DMS53 (cell line): ENCODE measurements at places on chromosomes 5 and 9.

GRCh38 chr5:175021321-175021720, 296.9 kb downstream of the MSX2 start:
- DNase-seq = no peak

DNA sequence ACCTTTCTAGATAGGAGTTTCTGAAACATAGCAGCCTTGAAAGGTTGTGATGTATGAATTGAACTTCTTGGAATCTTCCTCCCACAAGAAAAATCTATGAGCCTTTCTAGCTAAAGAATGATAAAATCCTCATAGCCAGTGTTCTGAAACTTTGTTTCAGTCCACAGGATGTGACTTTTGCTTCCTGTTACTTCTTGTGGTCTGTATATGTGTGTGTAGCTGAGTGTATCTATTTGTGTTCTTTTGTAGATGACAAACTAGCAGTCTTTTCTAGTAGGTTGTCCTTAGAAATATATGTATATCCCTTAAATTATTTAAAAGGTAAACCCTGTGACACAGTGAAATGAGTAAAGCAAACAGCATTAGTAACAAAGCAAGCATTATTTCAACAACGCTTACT, 188.8 kb downstream of the MRPS30 start:
- no peak for DNase-seq

- no peak for DNase-seq
Measured at GRCh38 chr5:96649681-96650540, 12.3 kb upstream of the CAST start.

DNA sequence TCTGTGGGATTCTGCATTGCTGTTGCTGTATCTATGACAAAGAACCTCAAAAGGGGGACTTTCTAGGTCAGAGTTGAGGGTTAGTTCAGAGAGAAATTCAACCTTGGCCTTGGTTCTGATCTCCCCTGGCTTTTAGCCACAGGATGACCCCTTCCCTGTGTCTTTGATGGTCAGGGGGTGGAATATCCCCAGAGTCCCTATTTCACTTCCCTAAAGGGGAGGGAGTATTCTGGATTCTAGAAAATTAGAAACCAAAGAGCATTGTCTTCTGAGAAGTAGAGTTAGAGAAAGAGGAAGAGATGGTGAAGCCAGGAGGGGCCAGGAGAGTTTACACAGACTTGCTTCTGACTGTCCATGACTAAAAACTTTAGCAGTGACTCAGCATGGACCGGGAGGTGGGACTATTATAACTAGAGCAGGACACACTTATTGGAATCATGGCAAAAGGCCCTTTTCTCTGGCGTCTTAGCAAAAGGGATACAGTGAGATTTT, 56.2 kb upstream of the LPAR1 start:
- DNase-seq = peak; percentile 12

GRCh38 chr9:101650142-101650541, 55.4 kb upstream of the PPP3R2 start:
- peak; percentile 6 for DNase-seq

GRCh38 chr5:163189023-163189553, 248.3 kb upstream of the CCNG1 start:
- no peak for DNase-seq

GRCh38 chr9:135478829-135479468, 633 bp upstream of the PPP1R26 start:
- peak; percentile 77 for DNase-seq

- no peak for DNase-seq
Measured at GRCh38 chr5:33409435-33410170, 31.2 kb upstream of the TARS1 start.

GRCh38 chr9:122227575-122227900, 1.2 kb downstream of the LHX6 start:
- DNase-seq = no peak

GRCh38 chr5:108326982-108327381, 54.9 kb downstream of the FBXL17 start:
- DNase-seq = no peak

GRCh38 chr9:133058071-133058470, 3.7 kb upstream of the CEL start:
- no peak for DNase-seq

GRCh38 chr9:114717908-114718486, 36.0 kb upstream of the TEX48 start:
- DNase-seq = no peak

DNA sequence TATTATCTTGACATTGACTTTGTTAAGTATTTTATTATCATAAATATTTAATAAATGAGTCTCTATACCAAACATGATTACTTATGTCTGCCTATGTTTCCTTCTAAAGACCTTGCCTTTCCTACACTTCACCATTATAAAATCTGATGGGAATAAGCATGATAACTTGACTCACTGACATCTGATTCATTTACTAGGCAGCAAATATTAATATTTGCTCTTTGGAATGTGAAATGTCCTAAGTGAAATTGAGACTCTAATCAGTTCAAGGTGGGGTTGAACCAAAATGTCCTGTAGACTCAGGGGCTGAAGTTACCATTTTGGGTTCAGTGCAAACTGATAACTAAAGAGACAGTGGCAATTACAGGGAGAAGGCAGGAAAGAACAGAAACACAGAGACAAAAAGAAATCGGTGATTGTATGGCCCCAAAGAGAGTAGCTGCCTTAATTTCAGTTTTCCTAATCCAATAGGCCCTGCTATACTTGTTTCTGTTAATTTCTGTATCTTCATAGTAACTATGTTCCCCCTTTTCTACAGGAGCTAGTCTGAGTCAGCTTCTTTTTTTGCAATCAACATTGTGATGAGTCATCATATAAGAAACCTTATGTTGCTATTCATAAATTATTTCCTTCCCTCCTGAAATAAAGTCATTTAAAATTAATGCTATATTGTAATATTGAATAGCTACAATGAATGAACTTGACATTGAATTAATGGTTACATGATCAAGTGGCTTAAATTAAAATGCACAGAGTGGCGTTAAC, 296.8 kb downstream of the PDE4D start:
- peak; percentile 52 for DNase-seq

DNA sequence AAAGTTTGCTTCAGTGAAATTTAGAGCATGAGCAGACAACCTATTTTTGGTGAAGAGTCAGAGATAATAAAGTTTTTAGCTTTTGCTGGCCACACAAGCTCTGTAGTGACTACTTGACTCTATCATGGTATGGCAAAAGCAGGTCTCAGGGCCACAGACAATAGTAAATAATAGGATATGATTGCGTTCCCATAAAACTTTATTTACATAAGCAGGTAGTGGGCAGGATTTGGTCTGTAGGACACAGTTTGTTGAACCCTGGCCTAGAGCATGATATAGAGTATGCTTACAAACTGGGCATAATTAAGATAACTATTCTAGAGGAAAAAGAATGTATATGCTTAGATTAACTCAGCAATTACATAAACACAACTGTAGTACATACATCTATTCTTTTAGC, 30.1 kb downstream of the ITGA1 start:
- no peak for DNase-seq
